Activated CD8-positive, alpha-beta memory T cell treated with anti-CD3 and anti-CD28 coated beads, Interleukin-2, amount 10 ng/mL, durations not matched to agents 7 days and 5 days (primary cell): ENCODE measurements at places on chromosomes 6 and 20. TPM values are rescaled to one million over a fixed set of nuclear protein-coding genes. Genes with fewer than 3 reads are reported as not detected.
A peak's percentile ranks its signal among the peaks of the same experiment; 100 is the strongest.

ARHGAP40 gene
- not detected for total RNA-seq

CNBD2 gene
- total RNA-seq: 5.2 TPM

PSMF1 gene
- total RNA-seq: 147 TPM

HAO1 gene
- total RNA-seq: not detected

RFX6 gene
- total RNA-seq: not detected

SYNGAP1 gene
- total RNA-seq: 24.1 TPM

LZTS3 gene
- 0.41 TPM for total RNA-seq

SPATS1 gene
- total RNA-seq: not detected

MEI4 gene
- not detected for total RNA-seq

MRPS18A gene
- total RNA-seq: 47.4 TPM

ID4 gene
- total RNA-seq: not detected

FNDC1 gene
- total RNA-seq: not detected

- no peak for DNase-seq
Measured at GRCh38 chr6:17923401-17923863, 64.0 kb downstream of the KIF13A start.

- no peak for DNase-seq
Measured at GRCh38 chr20:9071976-9072726, 3.3 kb downstream of the PLCB4 start.

DNA sequence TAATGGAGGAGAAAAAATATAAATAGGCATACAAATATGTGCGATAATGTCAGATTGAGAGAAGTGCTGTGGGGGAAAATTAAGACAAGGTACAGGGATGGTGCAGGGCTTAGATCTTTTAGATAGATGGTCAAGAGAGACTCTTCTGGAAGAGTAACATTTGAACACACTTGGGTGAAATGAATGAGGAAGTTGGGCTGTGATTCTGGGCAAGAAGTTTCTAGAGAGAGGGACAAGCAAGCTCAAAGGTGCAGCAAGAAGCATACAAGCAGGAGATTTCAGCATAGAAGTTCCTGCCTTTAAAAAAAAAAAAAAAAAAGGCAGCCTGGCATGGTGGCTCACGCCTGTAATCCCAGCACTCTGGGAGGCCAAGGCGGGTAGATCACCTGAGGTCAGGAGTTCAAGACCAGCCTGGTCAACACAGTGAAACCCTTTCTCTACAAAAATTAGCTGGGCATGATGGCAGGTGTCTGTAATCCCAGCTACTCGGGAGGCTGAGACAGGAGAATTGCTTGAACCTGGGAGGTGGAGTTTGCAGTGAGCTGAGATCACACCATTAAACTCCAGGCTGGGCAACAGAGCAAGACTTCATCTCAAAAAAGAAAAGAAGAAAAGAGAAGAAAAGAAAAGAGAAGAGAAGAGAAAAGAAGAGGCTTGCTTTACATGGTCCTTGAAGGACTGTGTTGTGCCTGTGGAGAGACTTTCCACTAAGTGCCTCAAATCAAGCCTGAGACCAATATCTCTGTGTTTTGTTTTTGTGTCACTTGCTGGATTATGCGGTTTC lies 9.7 kb upstream of the CD83 start:
- DNase-seq: no peak

- DNase-seq: no peak
Measured at GRCh38 chr6:100126790-100127484, 132.9 kb upstream of the MCHR2 start.

- no peak for DNase-seq
Measured at GRCh38 chr6:7833751-7834070, 76.9 kb downstream of the TXNDC5 start.

DNA sequence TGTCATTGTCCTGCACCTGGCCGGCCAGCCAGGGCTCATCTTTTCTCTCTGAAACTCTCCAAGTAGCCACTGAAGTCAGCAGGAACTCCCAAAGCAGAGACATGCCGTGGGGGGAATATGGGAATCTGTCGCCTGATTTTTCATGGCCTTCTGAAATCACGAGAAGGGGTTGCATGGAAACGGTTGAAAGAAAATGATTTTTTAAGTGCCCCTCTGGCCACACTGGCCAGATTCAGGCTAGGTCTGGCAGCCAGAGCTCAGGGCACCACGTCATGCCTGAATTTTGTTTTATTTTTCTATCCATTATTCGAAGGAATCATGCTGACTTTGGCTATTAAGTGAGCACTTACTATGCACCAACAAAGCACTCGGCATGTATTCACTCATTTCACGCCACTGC lies 65.2 kb downstream of the EYA2 start:
- no peak for DNase-seq

DNA sequence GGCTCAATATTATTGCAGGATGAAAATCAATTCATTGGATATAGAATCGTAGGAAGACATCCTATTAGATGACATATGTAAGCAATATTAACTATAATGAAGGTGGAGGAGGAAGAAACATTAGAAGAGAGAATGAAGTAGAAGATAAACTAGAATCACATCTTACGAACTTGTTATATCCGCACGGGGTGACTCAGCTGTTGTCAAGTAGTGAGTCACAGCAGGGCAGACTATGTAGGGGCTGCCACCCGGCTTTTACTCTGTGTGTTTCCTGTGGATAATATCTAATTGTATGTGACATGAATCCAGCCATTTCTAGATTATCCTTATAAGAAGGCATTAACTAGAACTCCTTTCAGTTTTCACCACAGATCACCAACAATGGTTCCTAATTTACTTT lies 520.2 kb downstream of the DOK5 start:
- DNase-seq: no peak

DNA sequence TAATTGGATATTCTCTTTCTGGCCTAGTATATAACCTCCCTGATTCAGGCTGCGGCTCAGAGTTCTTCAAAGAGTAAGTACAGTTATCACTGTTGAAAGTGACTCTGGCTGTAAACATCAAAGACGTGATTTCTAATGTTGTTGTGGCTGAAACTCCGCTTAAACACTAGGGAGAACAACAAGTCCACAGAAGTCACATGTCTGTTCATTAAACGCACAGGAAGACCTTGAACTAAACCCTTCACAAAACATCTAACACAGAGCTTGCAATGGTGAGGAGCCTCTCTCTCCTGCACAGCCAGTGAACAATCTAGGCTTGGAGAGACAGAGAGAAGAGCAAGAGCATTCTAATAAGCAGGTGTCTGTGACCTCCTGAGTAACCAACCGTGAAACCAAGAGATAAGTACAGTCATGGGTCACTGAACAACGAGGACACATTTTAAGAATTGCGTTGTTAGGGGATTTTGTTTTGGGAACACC lies 249.3 kb downstream of the PRKN start:
- no peak for DNase-seq

GRCh38 chr6:42963179-42963854 lies 2.8 kb downstream of the GNMT start:
- no peak for DNase-seq

DNA sequence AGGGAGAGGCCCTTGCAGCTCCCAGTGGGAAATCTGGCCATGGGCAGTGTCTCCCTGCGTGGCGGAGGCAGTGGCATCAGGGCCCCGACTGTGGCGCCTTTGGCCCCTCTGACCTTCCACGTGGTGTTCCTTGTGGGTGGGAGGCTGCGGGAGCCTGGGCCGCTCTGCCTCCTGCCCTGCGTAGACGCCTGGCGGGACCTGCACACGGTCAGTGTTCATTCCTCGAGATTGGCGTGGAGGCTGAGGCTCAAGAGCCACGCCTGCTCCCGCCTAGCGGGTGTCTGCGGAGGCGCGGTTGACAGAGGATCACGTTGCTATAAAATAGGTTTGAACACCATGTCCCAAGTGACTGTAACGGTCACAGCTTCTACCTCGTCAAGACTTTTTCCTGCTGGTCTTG lies 14.0 kb downstream of the COL9A3 start:
- DNase-seq: no peak

- DNase-seq: no peak
Measured at GRCh38 chr6:132070356-132070755, 119.2 kb upstream of the CCN2 start.

- no peak for DNase-seq
Measured at GRCh38 chr20:54208548-54209176, 775 bp downstream of the PFDN4 start.

DNA sequence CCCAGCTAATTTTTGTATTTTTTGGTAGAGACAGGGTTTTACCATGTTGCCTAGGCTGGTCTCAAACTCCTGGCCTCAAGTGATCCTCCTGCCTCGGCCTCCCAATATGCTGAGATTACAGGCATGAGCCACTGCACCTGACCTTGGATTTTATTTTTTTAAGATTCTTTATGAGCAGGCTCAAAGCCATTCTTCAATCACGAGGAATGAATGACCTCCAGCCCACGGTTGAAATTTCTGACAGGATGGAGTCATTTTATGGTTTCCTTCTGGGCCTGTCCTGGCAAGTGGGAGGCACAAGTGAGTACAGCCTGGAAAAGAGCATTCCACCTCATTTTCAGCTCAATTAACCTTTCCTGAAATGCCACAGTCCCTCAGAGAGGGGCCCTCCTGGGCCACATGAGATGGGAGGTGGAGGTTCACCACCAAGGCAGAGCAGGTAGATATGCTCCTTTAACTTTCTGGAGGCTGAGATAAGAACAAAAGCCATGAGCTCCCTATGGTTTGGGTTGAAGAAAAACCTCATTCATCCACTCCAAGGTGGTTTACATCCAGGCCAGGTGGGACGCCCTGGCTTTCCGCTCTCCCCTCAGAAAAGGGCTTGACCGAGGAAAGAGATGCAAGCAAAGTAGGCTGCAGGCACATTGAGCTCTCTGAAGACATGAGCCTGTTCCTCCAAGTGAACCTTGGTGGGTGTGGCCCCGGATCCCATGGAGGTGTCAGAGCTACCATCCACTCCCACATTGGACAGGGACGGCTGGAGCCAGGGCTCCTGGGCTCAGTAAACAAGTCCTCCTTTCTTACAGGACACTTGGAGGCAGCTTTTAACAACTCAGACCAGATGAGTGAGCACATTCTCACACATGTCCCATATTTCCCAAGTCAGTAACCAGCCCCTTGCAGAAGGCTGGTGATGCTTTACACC lies 208.5 kb upstream of the SSTR4 start:
- DNase-seq: no peak

- DNase-seq: no peak
Measured at GRCh38 chr6:46056906-46057529, 41.4 kb upstream of the CLIC5 start.

DNA sequence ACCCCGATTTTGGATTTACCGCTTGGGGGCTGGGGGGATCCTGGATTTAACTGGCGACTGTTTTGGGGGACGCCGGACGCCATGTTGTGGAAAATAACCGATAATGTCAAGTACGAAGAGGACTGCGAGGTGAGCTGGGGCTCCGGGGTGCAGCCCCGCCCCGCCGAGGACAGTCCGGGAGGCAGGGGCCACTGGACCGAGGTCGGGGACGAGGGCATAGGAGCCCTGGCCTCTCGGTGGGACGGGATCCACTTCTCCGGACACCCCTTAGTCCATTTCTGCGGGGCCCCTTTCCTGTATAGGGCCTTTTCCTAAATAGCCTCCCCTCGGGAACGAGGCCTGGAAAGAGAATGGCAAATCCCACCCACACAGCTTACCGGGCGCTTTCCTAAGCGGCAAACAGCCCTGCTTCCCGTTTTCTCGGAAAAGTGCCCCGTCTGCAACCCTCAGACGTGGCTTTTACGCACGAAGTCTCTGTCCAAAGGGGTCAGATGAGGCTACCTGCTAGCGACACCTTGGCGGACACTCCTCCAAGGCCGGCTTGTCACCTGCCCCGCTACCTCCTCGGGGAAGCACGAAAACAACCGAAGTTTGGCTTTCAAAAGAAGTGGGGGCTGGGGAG lies 469 bp downstream of the TFAP2C start:
- DNase-seq: no peak

- no peak for DNase-seq
Measured at GRCh38 chr20:57178582-57179111, 87.8 kb downstream of the BMP7 start.

- no peak for DNase-seq
Measured at GRCh38 chr20:62925076-62925419, 1.3 kb downstream of the DIDO1 start.

DNA sequence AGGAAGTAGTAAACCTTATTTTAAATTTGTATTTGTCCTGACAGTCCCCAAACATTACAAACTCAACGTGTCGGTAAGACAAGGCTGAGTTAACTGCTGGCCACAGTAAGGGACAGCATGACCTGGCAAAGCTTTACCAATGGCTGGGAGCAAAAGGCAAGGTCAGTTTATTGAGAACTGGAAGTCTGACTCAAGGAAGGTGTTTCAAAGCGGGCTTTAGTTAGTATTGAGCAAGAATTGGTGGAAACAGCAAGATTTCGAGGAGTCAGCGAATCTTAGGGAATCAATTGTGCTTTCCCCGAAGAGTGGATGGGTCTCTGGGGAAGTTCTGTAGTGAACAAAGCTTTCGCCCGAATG lies 885 bp upstream of the GZF1 start:
- DNase-seq: no peak

GRCh38 chr6:108945681-108946159 lies 97.5 kb downstream of the ARMC2 start:
- DNase-seq: no peak

DNA sequence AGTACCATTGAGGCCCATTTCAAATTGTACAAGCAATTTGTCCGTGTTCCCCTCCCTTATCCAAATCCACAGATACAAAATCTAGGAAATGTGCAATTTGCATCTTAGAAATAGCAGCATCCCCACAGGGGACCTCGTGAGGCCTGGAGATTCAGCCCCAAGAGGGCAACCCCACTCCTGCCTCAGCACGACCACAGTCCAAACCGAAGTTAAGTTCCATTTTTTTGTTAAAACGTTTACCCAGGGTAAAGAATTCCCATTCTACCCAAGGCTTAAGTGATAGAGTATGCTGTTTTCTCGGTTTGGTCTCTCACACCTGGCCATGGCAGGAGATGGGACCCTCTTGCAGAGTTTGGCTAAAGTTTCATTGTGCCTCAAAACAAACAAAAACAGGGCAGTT lies 41.2 kb downstream of the PLCG1 start:
- peak; percentile 37 for DNase-seq

DNA sequence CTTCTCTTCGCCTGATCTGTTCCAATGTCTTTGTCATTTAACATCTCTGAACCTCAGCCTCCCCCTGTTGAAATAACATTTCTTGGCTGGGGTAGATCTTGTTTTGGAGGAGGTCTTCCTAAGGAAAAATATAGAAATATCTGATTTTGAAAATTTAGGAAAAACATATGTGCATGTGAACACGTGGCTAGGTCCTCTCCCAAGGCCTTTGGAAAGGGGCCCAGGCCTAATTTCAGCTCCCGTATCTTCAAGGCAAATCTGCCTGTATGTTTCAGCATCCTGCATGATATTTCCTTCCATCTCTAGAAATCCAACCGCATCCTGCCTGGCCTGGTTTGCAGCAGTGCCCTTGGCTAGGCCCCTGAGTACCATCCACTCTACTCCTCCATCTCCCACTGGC lies 261.2 kb downstream of the PHACTR1 start:
- no peak for DNase-seq
